ENCODE measurements at places on chromosomes 7 and 10.

GRCh38 chr10:89894051-89894450, 192.7 kb downstream of the KIF20B start:
- no peak for DNase-seq

- DNase-seq: no peak
Measured at GRCh38 chr7:34078864-34079263, 173.5 kb downstream of the BMPER start.

GRCh38 chr7:130554481-130554880, 62.6 kb downstream of the MEST start:
- no peak for DNase-seq

DNA sequence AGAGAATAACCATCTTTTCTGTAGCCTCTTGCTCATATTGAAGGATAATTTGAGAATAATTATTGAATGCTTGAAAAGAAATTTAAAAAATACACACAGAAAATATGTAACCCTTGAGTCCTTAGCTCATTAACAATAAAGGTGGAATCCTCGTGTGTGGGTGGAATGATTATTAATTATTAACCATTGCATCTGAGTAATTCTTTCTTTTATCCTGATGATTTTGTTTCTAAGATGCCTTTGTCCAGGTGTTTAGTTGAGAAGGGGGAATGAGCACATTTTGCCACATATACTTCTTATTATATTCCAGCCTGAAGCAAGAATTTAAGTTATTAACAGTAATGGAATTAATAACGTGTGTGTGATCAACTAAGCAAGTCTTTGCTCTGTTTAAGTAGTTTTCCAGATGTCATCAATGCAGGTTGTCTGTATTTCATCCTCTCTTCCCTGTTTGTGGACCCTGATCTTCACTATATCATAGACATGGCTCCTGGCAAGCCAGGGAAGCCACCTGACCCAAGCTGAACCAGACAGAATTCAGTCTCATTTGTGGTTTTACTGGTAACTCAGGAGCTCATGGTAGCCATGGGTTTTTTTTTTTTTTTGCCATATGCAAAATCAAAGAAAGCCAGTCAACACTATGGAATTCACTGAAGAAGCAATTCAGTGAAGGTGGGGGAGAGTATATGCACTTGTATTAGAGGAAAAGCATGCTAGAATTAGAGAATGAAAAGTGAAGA, 144.3 kb downstream of the KIF20B start:
- DNase-seq: no peak

DNA sequence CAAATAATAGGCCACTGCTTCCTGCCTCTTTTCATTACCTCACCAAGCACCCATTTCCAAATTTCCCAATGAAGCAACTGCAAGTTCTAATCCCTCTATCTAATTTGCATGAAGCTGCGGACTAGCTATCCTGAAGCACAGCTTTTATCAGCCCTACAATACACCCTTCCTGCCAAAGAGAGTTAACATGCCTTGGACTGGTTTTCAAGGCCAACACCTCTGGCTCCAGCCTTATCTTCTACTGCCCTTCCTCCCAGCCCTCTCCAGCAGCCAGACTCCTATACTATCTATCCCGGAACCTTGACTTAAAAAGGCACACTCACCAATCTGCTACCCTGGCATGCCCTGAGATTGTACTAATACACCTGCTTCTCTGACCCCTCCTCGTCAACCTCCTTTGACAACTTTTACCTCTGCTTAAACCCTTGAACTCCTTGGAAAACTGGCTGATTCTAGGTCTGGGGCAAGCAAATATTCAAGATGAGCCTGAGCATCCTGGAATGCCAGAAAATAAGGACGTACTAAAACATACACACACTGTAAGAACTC, 73.4 kb downstream of the SGMS1 start:
- DNase-seq: no peak

DNA sequence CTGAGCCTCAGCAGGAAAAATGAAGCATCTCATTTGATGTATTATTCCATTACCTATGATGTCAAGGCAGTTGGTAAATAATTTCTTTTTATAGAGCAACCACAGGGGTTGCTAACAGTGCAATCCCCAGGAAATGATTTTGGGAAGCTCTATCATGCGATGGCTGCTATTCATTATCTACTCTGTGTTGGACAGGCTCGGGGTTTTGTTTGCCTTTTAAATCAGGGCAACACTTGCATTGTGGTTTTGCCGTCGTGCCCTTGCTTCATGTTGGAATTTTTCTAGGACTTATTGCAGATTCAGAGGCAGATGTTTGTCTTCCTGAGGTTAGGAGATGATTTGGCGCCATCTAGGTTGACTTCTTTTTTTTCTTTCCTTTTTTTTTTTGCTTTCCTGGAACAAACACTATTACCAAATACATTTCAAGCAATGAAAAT, 128.4 kb downstream of the BICC1 start:
- peak; percentile 99 for DNase-seq

- DNase-seq: no peak
Measured at GRCh38 chr10:114928818-114929217, 9.2 kb upstream of the TRUB1 start.

- DNase-seq: no peak
Measured at GRCh38 chr10:78778444-78779338, 290.1 kb upstream of the ZMIZ1 start.

DNA sequence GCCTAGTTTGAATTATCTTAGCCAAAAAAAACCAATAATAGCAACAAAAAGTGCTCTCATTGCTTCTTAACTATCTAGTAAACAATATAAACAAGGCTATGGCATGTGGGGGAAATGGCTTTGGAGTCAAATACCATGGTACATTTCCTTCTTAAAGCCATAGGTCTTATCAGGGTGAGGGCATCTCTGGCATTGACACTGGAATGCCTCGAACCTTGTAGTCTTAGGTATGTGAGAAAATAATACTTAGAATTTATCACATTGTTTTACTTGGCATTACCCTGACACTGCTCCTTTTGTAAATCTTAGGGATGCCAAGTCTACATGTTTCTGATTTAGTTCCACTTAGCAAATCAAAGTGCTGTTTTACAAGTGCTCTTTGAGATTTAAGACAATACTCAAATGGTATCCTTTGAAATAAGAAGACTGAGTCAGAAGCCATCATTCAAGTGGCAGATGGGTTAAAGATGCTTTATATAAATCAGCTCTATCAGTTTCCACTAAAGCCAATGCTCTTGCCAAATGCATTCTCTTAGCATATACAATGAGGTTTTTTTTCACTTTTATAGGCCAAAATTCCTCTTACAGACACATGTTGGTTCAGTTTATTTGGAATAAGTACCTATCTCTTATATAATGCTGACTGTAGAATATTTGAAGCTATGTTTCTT, 155.2 kb downstream of the HPSE2 start:
- no peak for DNase-seq

DNA sequence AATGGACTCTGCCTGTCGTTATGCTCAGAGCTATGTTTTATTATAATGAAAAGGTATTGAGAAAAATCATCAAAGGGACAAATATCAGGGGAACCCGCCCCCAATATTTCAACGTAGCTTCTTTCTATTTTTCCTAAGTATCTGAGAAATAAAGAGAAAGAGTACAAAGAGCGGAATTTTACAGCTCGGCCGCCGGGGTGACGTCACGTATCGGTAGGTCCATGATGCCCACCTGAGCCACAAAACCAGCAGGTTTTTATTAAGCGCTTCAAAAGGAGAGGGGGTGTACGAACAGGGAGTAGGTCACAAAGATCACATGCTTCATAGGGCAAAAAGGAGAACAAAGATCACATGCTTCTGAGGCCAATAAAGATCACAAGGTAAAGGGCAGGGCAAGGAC, 281.6 kb upstream of the POM121L12 start:
- no peak for DNase-seq

GRCh38 chr10:45470098-45471012, 96.3 kb downstream of the ALOX5 start:
- no peak for DNase-seq

DNA sequence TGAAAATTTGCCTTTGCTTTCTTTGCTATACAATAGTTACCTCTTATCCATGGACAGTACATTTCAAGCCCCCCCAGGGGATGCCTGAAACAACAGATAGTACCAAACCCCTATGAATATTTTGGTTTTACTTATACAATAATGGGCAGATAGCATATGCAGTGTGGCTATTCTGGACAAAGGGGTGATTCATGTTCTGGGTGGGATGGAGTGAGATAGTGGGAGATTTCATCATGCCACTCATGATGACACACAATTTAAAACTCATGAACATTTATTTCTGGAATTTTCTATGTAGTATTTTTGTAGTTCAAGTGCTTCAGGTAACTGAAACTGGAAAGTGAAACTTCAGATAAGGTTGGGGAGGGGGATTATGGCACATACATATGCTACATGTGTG, 12.0 kb downstream of the STARD3NL start:
- DNase-seq: no peak

DNA sequence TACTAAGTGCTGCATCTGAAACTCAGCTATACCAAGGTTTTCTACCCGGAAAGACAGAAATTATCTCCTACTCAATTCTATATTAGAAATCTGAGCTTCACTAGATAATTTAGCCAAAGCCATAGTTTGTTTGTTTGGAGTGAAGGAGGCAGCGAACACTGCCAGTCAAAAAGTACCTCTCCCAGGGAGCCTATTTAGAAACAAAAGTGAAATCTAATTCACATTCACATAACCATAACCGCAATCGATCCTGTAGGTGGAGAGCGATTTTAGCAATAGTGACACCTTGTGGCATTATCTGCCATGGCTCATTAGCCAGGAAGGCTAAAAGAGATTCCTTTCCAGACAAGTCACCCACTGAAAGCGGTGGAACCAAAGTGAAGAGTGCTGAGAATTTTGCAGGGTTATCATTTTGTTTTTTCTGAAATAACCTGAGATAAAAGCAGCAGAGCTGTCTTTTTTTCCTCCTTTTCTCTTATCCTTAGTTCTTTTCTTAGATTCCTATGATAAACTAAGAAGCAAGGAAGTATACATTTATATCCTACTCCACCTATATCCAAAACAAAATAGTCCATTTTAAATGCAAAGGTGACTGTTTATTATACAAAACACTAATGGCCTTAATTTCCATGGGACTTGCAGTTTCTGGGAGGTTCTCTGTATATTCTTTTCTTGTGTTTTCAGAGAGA, 83.7 kb upstream of the BET1 start:
- DNase-seq: peak; percentile 74

GRCh38 chr7:2142386-2142785, 90.4 kb downstream of the MAD1L1 start:
- DNase-seq: no peak

GRCh38 chr7:116591202-116592040, 66.6 kb downstream of the CAV1 start:
- DNase-seq: no peak

- DNase-seq: no peak
Measured at GRCh38 chr7:4054158-4054557, 627.9 kb upstream of the FOXK1 start.

- DNase-seq: no peak
Measured at GRCh38 chr10:74787457-74787856, 38.9 kb upstream of the KAT6B start.

- no peak for DNase-seq
Measured at GRCh38 chr10:63801166-63801565, 280.0 kb downstream of the REEP3 start.

DNA sequence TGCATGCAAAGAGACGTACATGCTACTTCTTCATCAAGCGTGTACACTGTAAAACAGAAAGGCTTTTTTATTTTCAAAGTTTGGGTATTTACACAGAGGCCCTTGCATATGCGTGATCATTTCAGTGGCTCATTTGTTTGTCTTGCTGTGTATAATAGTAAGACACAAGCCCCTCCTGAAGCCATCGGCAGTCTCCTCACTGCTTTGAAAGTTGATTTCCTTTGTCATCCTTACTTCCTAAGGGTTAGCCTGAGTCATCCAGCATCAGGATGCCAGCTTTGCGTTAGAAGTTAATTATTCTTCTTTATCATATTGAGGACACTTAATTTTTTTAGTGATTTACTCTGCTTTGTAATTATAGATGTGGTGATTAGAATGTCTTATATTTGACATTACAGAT, 72.5 kb upstream of the CTBP2 start:
- no peak for DNase-seq

DNA sequence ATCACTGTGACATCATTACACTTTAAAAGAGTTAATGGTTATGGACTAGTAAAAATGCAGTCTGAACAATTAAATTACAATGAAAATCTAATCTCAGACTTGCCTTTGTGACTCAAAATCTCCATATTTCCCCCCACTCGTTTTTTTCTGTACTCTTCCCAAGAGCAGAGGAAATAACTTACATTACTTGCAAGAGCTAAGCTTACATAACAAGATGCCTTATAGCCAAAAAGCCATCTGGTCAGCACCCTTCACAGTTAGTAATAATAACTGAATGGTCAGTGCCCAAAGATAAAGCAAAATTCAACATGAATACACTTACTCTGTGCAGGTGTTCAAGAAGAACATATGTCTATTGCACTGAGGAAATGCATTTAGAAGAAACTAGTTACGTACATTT, 1381.5 kb upstream of the CELF2 start:
- no peak for DNase-seq

DNA sequence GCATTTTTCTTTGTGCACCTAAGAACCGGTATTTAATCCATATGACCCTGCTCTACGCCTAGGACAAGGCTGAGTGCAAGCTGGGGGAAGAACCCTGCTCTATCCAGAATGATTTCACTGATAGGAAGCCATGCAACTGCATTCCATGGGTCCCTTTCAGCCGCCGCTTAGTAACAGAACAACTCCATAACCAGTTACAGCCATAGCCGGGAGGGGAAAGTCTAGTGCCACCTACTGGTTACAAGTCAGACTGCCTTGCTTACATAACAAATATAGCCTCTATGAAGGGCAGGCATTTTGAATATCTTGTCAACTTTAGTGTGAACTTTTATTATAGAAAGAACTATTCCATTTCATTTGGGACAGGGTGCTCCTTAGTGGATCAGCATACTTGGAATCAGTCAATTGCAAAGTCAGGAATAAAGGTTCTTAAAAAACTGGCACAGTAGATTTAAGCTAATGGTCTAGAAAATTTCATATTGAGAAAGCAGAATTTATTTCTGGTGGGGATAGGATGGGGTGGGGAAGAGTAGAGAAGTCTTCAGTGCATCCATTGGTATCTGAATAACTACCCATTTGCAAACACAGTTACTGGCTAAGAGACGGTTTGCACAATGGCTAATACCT, 521.7 kb downstream of the ADRA2A start:
- peak; percentile 38 for DNase-seq

GRCh38 chr7:14368285-14368684, 378.8 kb upstream of the ETV1 start:
- DNase-seq: no peak

GRCh38 chr10:119302172-119302571, 94.8 kb downstream of the GRK5 start:
- DNase-seq: no peak

DNA sequence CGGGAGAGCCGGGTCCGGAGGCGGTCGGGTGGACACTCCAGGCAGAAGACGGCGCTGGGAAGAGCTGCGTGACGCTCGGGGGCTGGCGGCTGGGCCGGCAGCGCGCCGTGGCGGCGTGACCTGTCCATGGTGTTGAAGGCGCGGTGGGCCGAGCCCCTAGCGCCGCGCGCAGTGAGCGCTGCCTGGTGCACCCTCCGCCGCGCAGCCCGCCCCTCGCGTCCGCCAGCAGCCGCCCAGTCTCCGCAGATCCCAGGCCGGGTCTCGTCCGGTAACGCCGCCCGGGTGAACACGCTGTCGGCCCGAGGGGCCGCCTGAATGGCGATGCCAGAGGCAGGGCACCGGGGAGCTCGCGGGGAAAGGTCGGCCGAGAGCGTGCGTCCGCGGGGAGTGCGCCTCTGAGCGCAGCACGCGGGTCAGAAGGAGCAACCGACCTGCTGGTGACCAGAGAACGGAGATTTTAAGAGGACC, 657 bp upstream of the TMEM178B start:
- peak; percentile 15 for DNase-seq

Measured in fibroblast of gingiva (primary cell).